H9 (cell line): ENCODE measurements at places on chromosomes 2 and 18.
A peak's percentile ranks its signal among the peaks of the same experiment; 100 is the strongest.

GRCh38 chr2:135985826-135986393 lies 484 bp upstream of the DARS1 start:
- no peak for DNase-seq

GRCh38 chr2:203705178-203705577 lies 1.3 kb upstream of the CD28 start:
- no peak for DNase-seq

GRCh38 chr2:28366149-28366495 lies 26.5 kb upstream of the FOSL2 start:
- no peak for DNase-seq

DNA sequence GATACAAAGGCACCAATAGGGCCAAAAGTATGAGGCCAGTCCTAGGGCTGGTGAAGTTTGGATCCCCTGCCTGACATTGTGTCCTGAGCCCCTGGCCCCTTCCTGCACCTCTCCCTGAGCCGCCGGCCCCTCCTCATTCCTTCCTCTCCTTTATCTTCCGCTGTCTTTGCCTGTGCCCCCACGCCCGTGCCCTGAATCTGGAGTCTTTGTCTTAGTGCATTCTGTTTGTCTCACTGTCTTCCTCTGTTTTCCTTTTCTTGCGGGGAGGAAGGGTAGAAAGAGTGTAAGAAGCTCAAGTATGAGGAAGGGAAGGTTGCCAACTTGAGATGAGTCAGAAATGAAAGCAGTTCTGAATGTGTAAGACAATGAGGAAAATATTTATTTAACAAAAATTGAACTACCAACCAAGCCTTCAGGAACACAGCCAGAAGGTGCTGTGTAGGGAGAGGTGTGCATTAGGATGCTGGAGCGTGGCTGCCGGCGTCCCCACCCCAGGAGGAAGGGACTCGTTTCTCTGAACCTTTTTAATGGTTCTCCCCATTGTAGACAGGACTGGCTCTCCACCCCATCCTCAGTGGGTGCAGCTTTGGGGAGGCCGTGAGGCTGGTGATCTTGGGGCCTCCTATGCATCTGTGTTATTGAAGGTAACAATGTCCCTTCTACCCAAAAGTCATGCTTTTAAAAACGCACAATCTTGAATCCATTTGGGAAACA lies 133.1 kb downstream of the NEDD4L start:
- DNase-seq, result no peak

- no peak for DNase-seq
These were observed 17.7 kb downstream of the SPDYA start for GRCh38 chr2:28828382-28828781.

GRCh38 chr2:77831471-77831870 lies 309.3 kb upstream of the LRRTM4 start:
- DNase-seq, result no peak

GRCh38 chr18:7467708-7468466 lies 99.2 kb upstream of the PTPRM start:
- no peak for DNase-seq

DNA sequence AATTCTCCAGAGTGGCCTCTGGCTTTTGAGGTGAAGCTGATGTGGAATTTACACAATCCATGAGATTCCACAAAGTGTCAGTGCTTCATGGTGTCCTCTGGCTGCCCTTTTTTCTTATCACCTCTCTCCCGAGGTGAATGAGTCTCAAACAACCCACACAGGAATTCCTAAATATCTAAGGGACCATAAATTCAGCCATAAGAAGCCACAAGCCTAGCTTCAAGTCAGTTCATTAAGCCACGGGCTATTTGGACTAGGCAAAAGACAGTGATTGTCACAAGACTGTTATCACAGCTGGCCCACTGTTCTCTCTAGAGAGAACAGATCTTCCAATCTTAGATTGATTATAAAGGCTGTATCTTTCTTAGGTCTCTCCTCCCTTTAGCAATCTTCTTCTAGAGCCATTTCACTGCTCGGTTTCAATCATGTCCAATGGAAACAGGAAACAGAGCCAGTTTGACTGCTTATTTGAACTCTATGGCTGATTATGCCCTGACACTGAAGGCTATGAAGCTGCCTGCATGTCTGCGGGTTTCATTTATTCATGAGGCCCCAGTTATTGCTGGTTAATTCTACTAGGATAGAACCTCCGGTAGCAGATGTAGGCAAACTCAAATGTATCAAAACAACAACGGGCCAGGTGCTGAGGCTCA lies 4.1 kb downstream of the NEMP2 start:
- no peak for DNase-seq

- DNase-seq, result no peak
These were observed 1324.1 kb upstream of the SLC39A10 start for GRCh38 chr2:194332799-194333490.

GRCh38 chr18:31402026-31402373 lies 25.4 kb downstream of the DSG4 start:
- DNase-seq, result no peak

- no peak for DNase-seq
These were observed 495.6 kb upstream of the SYT4 start for GRCh38 chr18:43772907-43773306.

DNA sequence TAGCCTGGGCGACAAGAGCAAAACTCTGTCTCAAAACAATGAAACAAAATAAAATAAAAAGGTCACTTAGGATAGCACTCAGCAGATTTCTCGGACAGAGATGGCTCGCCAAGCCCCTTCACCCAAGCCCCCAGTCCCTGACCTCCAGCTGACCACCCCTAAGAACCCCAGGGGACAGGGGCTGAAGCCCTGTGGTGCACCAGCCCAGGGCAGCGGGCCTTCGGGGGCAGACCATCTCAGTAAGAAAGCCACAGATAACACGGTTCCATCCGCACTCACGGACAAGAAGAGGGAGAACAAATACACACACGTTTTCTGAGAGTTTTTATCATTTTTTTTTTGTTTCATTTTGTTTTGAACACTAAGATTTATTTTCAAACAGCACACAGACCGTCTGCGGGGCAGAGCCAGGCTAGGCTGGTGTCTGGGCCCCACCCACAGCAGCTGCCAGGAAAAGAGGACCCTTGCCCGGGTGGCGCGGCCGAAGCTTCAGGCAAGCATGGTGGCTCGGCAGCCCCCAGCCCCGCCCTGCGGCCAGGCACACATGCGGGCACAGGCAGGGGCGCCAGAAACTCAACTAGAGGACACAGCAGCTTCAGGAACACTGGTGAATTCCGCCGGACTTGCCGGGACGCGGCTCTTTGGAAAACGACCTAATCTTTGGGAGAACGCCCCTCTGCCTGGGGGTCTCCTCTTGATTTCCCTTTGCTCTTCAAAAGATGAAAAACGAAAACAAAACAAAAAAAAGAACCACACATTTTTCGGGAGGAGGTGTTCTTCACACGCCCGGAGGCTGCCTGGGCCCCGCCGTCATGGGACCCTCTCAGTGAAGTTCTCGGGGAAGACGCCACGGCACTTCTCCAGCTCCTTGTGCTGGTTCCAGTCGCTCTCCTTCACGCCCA lies 59.0 kb downstream of the BIN1 start:
- DNase-seq, result peak; percentile 18

DNA sequence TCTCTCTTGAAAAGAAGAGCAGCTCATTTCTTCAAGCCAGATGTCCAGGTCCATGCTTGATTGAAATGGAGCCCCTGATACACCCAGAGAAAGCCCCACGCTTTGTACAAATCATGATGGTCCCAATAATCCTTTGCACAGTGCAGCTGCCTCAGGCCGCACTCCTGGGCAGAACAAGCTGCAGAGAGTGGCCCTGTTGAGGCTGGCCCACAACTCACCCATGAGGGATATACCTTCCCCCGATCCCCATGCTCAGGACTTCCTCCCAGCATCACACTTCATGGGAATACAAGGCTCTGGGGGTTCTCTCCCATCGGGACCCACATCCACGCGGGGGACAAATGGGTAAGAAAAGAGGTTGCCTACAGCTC lies 181.8 kb downstream of the CTIF start:
- no peak for DNase-seq

DNA sequence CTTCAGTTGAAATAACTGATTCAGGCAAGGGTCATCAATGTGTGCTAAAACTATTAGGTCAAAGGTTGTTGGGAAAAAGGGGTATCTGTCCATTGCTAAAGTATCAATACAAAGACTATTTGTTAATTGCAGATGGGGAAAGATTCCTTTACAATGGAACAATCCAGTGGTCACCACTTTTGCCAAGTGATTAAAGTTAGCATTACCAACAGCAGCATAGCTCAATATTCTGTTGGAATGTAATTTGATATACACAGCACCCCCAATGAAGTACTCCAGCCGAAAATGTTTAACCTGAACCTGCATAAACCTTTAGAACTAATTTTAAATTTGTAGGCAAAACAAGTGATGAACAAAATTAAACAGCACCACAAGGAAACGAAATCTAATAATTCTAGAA lies 191.0 kb downstream of the TCF4 start:
- DNase-seq, result no peak

DNA sequence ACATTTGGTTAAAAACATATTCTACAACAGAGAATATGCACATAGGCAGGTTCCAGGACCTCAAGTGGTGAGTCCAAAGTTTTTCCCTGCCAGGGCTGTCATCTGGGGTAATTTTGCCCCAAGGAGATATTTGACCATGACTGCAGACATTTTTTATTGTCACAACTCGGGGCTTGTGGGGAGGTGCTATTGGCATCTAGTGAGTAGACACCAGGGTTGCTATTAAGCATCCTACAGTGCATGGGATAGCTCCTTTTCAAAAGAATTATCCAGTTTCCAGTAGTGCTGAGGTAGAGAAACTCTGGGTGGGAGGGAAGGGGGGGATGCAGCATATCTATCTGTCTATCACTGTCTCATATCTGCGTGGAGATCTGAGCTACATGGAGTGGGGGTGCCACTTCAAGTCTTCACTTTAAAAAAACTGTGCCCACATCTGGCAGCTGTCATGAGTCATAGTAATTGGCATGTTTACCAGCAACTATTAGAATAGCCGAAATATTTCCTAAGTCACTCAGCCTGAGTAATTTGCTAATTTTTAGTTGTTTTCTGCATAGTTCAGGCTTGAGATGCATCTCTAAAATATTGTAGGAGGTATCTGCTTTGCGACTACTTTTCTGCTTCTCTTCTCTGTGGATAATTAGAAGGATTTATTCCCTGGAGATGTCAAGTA lies 254.0 kb upstream of the RBMS1 start:
- DNase-seq, result no peak

DNA sequence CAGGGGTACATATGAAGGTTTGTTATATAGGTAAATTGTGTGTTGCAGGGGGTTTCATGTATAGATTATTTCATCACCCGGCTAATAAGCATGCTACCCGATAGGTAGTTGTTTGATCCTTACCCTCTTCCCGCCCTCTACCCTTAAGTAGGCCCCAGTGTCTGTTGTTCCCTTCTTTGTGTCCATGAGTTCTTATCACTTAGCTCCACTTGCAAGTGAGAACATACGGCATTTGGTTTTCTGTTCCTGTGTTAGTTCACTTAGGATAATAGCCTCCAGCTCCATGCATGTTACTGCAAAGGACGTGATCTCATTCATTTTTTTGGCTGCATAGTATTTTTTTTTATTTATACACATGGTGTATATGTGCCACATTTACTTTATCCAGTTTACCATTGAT lies 34.2 kb upstream of the ELAC1 start:
- no peak for DNase-seq

- DNase-seq, result no peak
These were observed 65.2 kb upstream of the FIGN start for GRCh38 chr2:163800951-163801381.

DNA sequence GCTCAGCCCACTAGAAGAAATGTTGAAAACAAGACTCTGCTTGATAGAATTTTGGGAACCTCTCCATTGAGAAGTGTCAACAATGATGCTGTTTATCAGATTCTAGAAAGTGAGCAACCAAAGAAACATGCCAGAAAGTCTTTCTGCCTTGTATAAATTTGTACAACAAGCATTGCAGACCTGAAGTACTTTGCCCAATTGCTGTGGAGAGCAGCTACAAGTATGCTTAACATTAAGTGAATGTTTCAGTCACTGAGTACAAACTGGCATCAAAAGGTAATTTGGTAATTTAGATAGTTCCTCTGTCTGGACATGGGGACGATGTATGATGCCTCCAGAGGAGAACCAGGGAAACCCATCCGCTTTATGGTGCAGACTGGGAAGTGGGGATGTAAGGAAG lies 33.4 kb upstream of the SKA1 start:
- no peak for DNase-seq

DNA sequence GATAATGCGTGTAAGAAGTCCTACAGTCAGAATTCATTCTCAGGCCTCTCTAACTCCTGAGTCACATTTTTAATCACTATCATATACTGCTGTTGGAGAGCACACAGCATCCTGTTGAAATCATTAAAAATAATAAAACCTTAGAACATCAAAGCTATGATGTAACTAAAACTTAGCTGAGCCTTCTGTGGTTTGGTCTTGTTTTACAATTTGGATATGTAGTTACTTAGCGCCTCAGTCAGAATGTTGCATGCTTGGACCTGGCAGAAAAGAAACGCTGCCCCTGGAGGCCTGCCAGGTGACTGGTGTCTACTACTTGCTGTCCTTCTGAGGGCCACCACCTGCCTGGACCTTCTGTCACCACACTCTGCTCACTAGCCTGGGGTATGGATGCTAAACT lies 261.1 kb upstream of the RASGRP3 start:
- no peak for DNase-seq

DNA sequence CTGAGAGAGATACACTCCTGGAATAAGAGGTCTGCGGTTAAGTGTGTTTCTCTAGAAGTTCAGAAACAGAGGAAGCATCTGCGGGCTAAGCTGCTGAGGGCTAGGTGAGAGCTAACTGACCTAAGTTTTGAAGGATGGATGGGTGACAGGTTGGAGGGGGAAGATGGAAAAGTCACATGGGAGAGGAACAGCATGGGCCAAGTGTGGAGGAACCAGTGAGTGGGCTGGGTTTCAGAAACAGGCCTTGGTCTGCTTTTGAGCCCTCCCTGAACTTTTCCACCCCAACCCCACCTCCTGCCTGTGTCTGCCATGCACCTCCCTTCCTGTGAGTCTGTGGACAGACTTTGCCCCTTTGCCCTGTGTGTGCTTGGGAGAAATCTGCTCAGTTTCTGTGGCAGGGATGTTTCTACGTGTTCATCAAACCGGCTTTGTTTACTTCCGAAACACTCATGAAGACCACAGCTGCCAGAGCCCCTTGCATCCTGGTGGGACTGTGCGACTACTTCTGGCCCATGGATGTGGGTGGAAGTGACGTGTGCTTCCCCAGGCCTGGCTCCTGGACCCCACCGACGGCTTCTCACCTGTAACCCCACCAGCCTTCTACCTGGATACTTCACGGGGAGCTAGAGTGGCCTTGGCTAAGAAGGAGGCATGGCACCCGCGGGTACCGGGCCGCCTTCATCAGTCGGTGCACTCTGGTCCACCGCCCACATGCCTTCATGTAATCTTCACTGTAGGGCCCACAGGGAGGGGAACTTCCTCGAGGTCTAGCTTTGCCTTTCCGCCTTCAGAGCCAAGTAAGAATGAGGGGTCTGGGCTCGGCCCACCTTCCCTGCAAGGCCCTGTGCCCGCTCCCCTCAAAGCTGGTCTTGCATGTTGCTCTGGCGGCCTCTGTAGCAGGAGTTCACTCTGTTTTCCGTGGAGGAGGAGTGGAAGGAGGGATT lies 1.4 kb upstream of the HPCAL1 start:
- no peak for DNase-seq

GRCh38 chr18:37332219-37332618 lies 233.4 kb downstream of the CELF4 start:
- DNase-seq, result no peak

- DNase-seq, result no peak
These were observed 162.7 kb downstream of the WDPCP start for GRCh38 chr2:63425606-63426005.
